ENCODE measurements at places on chromosomes 7 and 10.

DNA sequence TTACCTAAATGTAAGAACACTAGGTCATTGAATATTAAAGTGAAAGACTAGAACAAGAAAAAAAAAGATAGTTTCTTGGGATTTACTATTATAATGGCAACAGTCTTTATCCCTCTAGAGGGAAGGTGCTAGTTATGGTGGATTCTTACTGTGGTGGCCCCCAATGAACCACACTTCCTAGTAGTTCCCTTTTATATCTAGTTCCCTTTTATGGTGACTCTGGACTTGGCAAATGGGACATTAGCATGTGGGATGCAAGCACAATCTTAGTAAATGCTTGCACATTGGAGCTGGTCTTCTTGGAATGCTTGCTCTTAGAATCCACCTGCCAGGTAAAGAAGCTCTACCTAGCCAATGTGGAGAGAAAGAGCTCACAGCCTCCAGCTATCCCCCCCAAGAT is 430.2 kb downstream of the LRMDA start:
- no peak for DNase-seq

DNA sequence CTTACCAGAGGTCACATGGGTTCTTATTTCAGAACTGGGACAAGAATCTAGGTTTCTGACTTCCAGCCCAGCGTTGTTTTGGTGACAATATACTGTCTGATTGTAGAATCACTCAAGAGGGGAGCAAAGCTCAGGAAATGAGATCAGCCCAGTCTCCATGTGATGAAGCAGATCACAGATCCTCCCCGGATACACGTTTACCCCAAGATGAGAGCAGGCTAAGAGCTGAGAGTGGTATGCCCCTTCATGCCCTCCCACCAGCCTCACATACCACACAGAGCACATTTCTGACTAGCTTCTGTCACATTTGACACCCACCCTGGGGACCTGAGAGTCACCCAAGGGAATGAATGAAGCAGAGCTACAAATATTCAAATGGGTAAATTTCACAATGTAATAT is 27.1 kb upstream of the PRKCQ start:
- DNase-seq = no peak

GRCh38 chr10:79178070-79178576 is 109.4 kb downstream of the ZMIZ1 start:
- no peak for DNase-seq

DNA sequence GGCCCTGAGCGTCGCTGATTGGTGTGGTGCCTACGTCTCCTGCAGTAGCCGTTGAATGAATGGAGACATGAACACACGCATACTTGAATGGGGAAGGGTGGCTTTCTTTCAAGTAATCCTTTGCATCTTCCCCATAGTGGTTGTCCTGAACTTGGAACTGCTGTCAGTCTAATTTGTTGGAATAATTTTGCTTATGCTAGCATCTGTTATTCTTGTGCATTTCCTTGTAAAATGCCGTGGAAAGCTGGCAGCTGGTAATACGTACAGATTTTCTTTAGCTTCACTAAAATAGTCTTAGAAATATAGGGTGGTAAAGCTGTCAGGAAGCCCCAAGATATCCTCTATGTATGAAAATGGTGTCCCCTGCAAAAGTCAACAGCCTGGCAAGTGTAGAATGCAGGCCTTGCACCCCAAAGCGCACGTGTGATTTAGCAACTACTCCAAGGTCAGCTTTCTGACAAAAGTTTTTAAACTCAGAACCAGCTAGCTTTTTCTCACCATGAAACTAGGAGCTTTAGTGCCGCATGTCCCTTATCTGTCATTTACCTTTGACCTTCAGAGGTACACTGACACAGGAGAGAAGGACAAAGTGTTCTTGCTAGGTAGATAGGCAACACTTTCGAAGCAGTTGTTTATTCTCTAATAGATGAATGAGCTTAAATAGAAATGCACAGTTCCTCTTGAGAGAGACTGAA is 70.8 kb downstream of the RBM33 start:
- DNase-seq = no peak

DNA sequence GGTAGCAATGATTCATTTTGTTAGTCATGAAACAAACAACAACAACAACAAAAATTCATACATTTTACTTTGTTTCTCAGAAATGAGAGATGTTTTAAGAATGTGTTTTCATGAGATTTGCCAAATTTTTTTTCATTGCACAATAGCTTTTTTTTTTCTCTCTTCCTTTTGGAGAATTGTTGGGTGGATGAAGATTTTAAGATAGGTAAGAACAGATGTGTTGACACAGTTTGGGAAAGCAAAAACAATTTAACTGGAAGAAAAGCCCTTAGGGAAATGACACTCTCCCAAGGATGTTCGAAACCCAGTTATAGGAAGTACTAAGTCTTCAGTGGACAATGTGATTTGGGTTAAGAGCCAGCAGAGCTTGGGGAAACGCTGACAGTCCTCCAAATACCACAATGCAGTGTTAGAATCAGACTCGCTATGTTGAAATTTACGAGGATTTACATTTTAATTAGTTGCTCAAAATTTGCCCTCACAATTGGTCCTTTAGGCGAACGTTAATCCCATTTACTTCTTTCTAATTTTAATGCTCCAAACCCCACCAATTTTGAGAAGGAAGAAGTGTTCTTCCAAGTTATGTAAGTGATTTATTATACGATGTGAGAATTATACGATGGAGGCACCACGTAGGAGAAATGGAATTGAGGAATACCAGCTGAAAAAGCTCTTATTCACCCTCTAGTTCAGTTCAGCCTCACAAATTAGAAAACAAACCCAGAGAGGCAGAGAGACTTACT is 61.2 kb downstream of the HHEX start:
- no peak for DNase-seq

DNA sequence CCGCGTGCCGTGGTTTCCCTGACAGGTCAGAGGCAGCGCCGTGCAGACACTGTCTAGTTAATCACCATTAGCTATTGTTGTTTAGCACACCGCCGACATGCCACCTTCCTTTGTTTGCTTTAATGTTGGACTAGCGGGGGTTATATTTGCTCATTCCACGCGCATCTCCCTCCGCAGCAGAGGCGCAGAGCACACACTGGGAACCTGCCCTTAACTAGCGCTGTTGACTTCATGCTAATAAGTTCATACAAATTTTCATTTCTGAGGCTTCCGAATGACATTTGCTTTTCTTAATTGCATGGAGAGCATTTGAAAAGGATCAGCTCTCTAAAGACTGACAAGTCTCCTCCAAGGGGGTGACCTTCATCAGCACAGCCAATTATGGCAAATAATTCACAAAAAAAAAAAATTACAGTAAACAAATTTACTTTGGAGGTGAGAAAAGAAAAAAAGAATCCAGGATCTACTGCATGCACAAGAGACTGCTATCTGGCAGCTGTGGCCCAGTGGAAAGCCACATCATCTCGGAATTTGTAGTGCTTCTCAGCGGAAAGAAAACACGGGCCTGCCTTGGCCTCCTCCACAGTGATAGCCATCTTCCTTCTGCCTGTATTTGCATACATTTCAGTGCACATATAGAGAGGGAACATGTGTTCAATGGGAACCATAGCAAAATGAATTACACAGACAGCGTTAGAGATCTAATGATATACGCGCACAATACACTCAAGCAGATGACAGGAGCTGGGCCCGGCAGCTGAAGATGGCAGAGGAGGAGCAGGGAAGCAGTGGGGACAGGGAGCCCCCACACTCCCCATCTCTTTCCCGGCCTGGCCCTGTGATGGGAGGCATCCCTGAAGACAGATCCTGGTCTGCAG is 94.2 kb downstream of the EBF3 start:
- no peak for DNase-seq

GRCh38 chr7:141369422-141369821 is 181.8 kb upstream of the AGK start:
- no peak for DNase-seq

GRCh38 chr10:96863922-96864543 is 31.9 kb downstream of the LCOR start:
- no peak for DNase-seq

GRCh38 chr7:17520941-17521340 is 222.5 kb downstream of the AHR start:
- DNase-seq = no peak

DNA sequence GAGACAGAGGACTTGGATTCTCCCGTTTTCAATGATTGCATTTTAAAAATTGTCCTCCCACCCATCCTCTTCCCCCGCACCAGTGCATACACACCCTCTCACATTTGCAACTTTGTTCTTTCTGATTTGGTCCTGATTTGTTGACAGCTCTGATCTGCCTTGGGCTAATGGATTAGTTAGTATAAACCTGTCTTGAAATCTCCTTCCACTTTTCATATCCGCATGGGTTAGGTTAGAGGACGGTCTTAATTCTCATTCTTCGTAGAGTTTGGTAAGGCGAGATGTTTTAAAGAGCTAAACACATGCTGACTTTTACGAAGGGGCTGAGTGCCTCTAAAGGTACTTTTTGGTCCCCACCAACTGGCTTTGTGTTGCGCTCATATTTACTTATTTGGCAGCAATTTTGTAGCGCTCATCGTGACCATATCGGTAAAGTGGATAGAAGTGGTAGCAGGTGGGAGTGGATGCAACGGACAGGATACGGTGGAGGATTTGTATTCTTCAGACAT is 1.1 kb downstream of the AHR start:
- no peak for DNase-seq

DNA sequence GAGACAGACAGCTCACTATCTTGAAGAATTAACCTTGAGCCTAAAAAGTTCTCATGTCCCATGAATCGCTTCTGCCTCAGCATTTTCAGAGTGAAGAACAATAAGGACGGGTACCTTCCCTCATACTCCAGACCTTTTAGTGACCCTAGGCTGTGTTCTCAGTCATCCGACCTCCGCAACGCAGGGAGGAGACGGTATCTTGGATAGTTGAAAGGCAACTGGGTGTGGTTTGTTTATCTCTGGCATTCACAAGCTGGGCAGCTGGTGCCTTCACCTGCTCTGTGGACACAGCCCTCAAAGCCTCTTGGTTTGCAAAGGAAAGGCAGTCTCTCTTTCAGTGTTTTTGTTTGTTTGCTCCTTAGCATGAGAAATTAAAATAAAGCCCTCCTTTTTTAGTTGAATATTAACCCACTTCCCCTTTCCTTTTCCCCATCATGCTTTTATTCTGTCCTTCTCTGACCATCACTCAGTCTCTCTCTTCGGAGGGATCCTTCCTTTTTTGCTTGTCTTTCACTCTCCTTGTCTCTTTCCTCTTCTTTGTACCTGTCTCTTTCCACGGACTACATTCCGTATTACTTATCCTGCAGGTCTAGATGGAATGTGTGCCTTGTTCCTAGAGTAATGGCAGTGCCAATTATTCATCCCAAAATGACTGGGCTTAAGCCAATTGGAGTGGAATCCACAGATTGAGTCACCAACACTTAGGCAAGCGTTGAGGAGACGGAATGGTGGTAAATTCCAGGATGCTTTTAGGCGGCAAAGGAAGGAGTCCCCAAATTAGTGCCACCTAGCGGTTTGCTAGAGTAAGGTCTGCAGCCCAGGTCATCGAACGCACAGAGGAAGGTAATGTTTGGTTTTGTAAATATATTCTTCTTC is 45.8 kb downstream of the PRR15 start:
- no peak for DNase-seq

- no peak for DNase-seq
Measured at GRCh38 chr7:101486433-101487104, 123.9 kb downstream of the COL26A1 start.

- DNase-seq = no peak
Measured at GRCh38 chr7:26197153-26198115, 3.1 kb downstream of the HNRNPA2B1 start.

DNA sequence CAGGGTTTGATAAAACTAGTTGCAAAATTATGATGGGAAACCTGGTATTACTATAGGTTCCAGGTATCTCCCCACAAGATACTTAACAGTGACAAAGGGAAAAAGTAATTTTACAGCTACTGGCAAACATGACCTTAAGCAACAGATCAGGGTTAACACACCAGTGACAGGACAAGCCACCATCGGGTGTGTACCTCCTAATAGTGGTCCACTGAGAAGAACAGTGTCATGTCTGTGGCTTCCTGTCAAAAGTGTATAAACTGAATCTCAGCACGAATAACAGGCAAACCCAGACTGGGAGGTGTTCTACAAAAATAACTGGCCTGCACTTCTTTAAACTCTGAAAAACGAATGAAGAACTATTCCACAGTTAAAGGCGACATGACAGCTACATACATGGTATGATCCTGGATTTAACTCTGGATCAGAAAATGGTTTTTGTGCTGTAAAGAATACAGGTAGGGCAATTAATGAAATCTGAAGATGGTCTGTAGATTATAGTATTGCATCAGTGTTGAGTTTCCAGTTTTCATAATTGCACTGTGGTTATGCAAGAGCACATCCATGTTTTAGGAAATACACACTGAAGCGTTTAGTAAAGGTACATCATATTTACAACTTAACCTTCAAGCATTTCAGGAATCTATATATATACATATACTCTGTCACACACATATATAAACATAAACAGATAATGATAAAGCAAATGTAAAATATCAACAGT is 32.0 kb upstream of the ARMS2 start:
- DNase-seq = no peak

Data from NCI-H1694 (cell line).